ENCODE measurements at places on chromosomes 7 and 10. TPM values are rescaled to one million over a fixed set of nuclear protein-coding genes. Genes with fewer than 3 reads are reported as not detected.

PON1 gene
- not detected for total RNA-seq

NPFFR1 gene
- total RNA-seq, result not detected

ANKRD61 gene
- 0.19 TPM for total RNA-seq

NKX1-2 gene
- 0.11 TPM for total RNA-seq

CPED1 gene
- 0.88 TPM for total RNA-seq

Measured in A375 (cell line).